ENCODE measurements at places on chromosomes 2 and 18.

- no peak for DNase-seq
These were observed 165.0 kb upstream of the NCKAP5 start for GRCh38 chr2:133732982-133733900.

GRCh38 chr2:232528746-232529460, 2.9 kb downstream of the CHRND start:
- no peak for DNase-seq

DNA sequence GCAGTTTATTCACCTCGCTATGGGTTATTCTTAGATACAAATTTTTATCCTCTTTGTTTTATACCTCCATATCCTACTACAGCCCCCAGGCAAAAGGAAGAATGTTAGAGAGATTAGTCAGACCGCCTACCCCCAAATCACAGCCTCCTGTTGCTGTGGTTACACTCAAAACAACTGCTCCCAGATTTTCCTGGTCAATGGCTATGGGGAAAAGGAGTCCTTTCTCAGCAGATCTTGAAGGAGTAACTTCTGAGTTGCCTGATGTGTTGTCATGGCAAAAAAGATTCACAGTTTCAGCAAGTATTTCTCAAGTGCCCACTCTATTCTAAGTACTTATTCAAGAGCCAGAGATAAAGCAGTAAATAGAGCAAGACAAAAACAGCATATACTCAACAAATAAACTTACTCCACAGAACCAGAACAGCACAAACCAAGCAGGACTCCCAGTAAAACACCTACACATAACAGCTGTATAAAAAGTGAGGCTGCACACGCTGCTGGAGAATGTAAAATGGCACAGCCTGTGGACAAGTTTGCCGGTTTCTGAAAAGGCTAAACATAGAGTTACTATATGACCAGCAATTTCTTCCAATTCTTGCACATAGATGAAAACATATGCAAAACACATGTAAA, 104.8 kb downstream of the NOL10 start:
- no peak for DNase-seq

DNA sequence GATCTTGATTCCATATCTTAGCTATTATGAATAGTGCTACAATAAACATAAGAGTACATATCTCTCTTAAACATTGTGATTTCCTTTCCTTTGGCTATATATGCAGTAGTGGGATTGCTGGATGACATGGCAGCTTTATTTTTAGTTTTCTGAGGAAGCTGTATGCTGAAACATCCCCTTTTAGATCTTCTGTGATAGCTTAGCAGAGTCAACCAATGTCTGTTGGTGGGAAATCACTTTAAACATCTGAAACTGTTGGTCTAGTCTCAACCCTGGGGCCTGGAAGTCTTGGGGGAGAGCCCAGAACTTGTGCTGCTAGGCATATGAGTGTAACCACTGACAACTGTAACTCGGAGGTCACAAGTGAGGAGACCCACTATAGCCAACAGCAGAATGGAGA, 378.6 kb upstream of the SLC14A2 start:
- no peak for DNase-seq

DNA sequence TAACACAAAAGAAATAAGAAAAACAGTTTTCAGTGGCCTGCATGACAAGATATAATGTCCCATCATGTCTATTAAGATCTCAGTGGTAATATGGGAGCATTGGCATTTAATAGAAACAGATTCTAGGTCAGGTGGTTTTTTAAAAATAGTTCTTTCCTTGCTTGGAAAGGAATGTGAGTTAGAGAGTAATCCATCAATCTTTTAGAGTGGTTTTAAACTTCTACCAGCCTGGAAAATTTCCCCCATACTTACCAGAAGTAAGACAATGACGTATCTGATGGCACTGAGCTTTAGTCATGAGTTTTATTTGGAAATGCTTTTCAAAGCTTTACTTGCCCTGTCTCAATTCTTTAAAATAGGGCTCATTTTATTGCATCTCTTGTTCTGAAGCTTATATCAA, 441.7 kb upstream of the SMIM21 start:
- DNase-seq = no peak

- no peak for DNase-seq
These were observed 124.2 kb downstream of the SH3RF3 start for GRCh38 chr2:109253217-109253616.

- no peak for DNase-seq
These were observed 127.6 kb downstream of the PHLPP1 start for GRCh38 chr18:62842898-62843297.

- DNase-seq = no peak
These were observed 92.4 kb downstream of the INPP5D start for GRCh38 chr2:233152541-233152940.

- no peak for DNase-seq
These were observed 1341.3 kb upstream of the LRRTM1 start for GRCh38 chr2:81645745-81646301.

- DNase-seq = no peak
These were observed 30.2 kb downstream of the ITSN2 start for GRCh38 chr2:24330161-24330560.

DNA sequence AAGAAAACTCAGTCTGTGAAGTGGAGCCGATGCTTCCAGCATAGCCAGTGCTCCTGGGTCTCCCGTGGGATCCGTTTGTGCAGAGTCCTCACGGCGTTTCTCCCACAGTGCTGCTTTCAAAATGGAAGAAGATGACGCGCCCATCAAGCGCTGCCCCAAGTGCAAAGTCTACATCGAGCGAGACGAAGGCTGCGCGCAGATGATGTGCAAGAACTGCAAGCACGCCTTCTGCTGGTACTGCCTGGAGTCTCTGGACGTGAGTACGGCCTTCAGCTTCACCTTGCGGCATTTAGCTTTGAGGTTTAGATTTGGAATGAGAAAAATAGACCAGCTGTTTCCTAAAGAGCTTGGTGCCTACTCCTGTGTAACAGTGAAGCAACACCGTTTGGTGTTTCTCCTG, 107.0 kb downstream of the RNF144A start:
- no peak for DNase-seq

DNA sequence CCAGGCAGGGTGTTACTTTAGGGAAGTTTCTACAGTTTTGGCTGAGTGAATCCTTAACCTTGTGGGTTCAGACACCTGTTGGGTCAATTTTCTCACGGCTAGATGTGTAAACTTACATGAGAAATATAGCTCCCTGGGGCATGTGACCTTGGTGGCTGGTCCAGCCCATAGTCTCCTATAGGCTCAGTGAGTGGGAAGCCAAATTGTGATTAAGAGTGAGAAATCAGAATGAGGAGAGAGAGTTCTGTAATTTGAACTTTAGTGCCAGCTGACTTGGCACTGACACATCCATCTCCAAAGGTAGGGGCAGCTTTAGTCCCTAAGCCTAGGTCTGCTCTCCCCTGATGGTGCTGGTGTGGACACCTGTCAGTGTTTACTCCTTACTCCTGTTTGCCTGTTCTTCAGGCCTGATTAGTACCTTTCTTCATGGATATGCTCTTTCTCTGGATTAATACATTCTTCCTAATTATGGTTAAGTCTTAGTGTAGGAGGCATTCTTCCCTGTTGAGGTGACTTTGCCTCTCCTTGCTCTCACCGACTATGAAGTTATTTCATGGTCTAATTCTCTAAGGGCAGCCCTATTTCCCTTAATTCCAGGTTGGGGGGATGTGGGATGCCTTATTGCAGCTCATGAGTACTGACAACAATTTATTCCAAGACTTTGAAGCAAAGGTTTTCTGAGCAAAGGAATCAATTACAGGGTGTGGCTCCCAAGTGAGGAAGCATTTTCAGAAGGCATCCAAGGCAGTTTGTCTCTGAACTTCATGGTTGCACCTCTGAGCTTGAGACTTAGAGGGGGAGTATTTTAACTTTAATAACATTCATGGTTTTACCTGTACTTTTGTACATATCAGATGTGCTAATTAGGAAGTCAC, 177.3 kb downstream of the DYSF start:
- no peak for DNase-seq

- DNase-seq = no peak
These were observed 43.6 kb downstream of the SANBR start for GRCh38 chr2:61109291-61109690.

DNA sequence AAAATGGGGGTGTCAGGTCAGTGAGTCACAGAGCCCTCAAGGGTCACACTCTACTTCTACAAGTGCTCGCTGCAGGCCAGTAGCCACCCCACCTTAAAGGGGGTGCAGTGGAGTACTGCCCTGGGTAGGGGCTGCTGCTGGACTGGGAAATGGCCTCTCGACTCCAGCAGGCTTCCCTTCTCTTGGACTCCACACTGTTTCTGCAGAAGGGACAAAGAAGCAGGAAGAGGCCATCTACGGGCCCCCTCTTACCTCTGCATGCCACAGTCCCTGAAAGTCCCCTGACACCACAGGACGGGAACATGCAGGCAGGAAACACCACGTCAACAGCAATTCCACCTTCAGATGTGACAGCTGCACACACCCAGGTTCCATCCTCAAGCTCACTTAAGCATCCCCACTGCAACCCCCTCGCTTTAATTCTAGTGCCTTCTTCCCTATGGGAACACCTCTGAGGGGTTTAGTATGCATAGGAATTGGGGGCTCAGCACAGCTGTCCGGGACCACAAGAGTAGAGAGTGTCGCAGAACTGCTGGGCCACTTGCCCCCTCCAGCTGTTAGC, 22.3 kb downstream of the SNED1 start:
- DNase-seq = no peak

DNA sequence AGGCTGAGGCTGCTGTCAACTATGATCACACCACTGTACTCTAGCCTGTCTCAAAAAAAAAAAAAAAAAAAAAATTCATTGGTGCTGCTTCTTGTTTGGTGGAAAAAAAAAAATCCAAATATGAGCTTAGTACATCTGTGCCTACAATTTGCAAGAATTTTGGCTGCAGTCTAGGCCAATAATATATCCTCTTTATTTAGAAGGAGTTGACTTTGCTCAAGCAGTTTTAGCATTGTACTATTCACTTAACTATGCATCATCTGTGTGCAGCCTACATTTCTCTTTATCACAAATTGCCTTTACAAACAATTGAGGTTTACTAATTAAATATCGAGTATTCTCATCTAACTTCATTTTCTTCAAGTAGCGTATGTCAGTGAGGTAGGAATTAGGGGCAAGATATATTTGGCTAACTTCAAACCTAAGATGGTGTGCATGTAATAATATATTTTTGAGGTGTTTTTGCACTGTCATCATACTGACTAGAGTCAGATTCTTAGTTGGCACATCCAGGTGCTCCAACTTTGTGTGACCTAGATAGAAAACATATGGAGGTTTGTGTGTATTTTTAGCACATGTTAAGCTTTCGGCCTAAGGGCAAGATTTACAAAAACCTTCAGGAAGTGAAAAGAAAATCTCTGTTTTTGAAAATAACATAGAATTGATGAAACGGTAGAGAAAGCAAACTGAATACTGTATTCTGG, 51.8 kb downstream of the PMS1 start:
- no peak for DNase-seq

DNA sequence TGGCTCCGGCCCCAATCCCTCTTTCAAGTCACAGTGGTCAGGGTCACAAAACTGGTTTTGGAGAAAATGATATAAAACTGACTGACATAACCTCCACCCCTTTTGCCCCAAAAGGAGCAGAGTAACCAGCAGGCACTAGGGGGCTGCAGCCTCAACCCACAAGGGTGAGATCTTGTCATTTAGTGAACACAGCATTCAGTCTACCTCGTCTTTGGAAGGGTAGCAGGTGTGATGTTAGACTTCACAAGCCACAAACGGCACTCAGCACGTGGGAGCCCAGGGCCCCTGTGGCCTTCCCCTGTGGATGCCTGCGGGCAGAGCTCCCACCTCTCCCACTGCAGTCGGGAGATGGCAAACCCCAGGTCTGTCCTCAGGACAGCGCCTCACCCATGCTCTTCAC, 372.1 kb upstream of the MYT1L start:
- no peak for DNase-seq

DNA sequence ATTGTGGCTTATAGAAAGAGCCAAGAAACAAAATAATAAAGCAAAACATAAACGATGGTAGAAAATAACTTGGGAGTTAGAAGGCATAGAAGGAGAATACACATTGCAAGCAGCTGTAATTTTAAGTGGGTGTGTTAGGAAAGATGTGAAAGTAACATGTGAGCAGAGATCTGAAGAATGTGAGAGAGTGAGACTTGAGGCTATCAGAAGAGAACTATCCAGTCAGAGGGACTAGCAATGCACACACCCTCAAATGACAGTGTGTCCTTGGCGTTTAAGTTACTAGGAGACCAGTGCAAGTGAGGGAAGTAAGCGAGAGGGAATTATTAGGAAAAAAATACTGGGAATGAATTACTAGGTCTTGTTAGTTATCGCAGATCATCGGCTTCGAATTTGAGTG, 304.9 kb downstream of the DSEL start:
- DNase-seq = no peak

- no peak for DNase-seq
These were observed 218.9 kb upstream of the COPS8 start for GRCh38 chr2:236866542-236867340.

DNA sequence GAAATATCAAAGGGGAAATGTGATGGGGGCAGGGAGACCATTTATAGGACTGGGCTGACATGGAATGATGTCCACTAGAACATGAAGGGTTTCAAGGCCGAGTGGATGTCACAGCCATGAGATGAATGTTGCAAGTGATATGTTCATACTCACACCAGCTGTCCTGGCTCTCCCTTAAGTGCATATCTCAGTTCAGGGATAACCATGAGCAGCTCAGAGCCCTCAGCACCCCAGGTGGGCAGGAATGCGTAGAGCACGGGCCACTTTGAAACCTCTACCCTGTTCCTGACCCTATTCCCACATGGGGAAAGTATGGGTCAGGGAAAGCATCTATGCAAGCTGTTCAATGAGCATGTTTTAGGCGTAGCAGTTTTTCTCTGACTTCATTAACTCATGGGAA, 12.4 kb upstream of the EML4 start:
- DNase-seq = no peak

GRCh38 chr18:35174093-35174731, 66.6 kb upstream of the ZNF397 start:
- DNase-seq = no peak

- no peak for DNase-seq
These were observed 56.9 kb downstream of the LIMS1 start for GRCh38 chr2:108591163-108591562.

DNA sequence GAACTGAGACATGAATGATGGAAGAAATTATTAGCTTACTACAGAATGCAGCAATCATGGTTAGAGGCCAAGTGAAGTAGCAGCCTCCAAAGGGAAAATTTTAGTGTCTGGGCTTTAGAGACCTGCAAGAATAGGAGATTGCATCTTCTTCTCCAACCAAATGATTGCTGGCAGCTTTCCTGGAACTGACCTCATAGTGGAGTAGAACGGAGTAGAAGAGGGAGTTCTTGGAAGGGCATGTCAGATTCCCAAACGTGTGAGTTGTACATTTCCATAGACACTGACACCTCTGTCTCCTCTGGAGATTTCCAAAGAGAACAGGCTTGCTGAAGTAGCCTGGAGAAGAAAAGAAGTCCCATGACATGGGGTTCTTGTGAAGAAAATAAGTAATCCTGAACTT, 169.8 kb upstream of the ERBB4 start:
- DNase-seq = no peak

- DNase-seq = no peak
These were observed 665.8 kb upstream of the ID2 start for GRCh38 chr2:8015848-8016600.

GRCh38 chr2:151180123-151180522, 81.5 kb downstream of the RBM43 start:
- no peak for DNase-seq

GRCh38 chr2:188089901-188090300, 201.8 kb upstream of the GULP1 start:
- no peak for DNase-seq

GRCh38 chr18:79484661-79485621, 89.2 kb downstream of the NFATC1 start:
- no peak for DNase-seq

GRCh38 chr2:9287400-9288045, 80.9 kb downstream of the ASAP2 start:
- no peak for DNase-seq
